Activated CD8-positive, alpha-beta memory T cell treated with anti-CD3 and anti-CD28 coated beads for 24 hours (primary cell): ENCODE measurements at places on chromosomes 5 and 9.
A peak's percentile ranks its signal among the peaks of the same experiment; 100 is the strongest.

DNA sequence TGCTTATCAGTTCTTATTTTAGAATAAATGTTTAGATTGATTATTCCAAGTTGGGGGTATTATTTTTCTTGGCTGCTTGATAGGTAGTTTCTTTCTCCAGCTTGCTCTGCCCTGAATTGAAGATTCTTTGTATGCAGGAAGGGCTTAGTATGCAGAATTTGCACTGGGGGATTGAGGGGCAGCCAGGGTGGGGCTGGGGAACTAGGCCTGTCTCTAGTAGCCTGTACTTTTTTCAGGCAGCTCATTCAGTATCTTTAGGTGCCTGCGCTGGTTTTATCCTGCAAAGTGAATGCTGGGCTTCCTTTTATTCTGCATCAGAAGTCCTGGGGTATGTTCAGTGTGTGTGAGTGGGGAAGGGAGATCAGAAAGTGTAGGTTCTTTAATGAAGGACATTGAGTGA is 228.3 kb upstream of the ELL2 start:
- DNase-seq: no peak

DNA sequence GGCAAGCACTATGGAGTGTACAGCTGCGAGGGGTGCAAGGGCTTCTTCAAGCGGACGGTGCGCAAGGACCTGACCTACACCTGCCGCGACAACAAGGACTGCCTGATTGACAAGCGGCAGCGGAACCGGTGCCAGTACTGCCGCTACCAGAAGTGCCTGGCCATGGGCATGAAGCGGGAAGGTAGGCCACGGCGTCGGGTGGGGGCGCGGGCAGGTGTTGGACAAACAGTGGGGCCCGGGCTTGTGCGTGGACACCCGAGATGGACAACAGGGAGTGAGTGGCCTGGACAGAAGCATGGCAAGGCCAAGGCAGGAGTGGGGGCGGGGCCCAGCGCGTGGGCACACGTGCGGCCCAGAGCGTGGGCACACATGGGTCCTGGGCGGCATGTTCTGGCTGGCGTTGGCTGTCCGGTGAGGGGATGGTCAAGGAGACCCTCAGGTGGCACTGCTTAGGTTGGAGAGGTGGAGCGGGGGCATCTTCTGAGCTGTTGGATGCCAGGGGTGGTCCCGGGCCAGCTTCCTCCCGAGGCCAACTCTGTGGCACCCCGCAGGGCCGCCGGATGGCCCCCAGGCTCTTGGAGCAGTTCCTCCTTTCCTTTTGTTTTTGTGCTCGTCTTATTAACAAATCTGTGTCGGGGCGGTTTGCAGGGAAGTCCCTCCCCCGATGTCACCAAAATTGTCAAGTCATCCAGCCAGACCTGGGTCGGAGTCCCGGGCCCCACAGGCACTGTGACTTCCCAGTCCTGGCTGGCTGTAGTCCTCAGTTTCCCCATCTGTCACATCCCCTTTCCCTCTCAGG is 82.9 kb downstream of the RXRA start:
- DNase-seq: no peak

GRCh38 chr5:66660396-66660795 is 64.2 kb downstream of the MAST4 start:
- no peak for DNase-seq

GRCh38 chr9:36873247-36873875 is 160.7 kb downstream of the PAX5 start:
- DNase-seq: peak; percentile 88

DNA sequence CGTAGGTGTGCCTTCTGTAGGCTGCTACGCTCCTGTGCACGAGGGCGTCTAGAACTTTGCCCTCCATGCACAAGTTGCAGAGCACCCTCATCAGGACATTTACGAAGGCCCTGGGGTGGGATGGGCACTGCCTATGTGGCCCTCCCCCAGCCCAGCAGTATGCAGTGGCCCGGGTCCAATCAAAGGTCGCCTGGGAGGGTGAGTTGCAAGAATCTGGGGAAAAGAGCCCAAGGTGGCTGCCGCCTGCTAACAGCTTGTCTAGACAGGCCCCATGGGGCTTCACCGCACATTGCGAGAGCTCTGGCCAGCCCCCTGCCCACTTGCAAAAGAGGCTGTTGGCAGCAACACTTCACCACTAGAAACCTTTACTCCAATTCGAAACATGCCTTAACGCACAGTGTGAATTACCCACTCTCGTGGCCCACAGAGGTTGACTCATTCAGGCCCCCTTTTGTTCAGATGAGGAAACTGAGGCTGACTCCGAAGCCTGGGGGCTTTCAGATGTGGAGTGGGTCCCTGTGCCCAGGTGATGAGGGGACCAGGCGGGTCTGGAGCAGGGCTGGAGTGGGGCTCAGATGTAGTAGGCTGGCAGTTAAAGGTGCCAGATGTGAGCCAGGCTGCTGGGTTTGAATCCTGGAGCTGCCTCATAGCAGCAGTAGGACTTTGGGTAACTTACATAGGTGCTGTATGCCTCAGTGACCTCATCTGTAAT is 31.8 kb upstream of the IL17B start:
- DNase-seq: no peak

GRCh38 chr9:132500193-132500592 is 82.2 kb upstream of the BARHL1 start:
- DNase-seq: no peak

DNA sequence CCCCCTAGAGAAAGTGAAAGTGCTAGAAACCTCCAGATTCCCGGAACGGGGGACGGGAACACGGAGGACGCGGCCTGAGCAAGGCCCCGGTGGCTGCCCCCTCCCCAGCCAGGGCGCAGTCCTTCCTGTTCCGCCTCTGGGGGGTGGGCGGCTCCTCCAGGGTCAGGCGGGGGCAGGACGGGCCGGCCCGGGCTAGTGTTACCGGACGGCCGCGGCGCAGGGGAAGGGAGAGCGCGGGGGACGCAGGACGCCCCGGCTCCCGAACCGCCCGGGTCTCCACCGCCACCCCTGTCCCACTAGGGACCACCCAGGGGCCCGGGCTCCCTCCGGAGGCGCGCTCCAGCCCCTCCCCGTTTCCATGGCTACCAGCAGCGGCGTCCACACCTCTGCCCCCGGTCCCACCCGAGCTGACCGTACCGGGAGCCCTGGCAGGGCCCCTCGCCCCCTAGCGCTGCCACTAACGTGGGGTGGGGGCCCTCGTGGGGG is 579 bp downstream of the SLC12A7 start:
- peak; percentile 69 for DNase-seq

- DNase-seq: no peak
Measured at GRCh38 chr5:171954721-171955120, 51.7 kb downstream of the FBXW11 start.

GRCh38 chr5:26740182-26740581 is 298.2 kb downstream of the CDH9 start:
- DNase-seq: no peak

DNA sequence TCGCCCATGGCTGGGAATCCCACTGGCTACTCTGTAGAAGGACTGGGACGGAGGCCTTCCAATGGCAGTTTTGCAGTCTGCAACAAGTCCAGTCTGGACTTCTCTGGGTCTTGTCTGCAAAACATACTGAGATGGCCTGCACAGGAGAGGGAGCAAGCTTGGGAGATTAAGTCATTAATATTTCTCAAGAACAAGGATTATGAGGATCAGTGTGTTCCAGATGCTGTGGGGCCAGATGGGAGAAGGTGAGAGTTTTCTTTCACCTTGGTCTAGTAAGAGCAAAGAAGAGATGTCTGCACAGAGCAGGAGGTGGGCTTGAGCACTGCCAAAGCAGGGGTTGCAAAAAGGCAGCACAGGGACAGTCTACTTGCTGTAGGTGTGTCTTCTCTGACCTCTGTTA is at the start of gene PDE6A:
Gene PDE6A, minus strand, starts transcription at position 128 of the 400 bp plus-strand sequence. Its CDS starts 120 bp downstream, at position 8.
- no peak for DNase-seq

- DNase-seq: no peak
Measured at GRCh38 chr5:148729182-148729581, 74.9 kb upstream of the HTR4 start.

GRCh38 chr5:173631478-173631877 is 15.0 kb upstream of the BOD1 start:
- no peak for DNase-seq

GRCh38 chr5:40383749-40384651 is 295.7 kb upstream of the PTGER4 start:
- no peak for DNase-seq

DNA sequence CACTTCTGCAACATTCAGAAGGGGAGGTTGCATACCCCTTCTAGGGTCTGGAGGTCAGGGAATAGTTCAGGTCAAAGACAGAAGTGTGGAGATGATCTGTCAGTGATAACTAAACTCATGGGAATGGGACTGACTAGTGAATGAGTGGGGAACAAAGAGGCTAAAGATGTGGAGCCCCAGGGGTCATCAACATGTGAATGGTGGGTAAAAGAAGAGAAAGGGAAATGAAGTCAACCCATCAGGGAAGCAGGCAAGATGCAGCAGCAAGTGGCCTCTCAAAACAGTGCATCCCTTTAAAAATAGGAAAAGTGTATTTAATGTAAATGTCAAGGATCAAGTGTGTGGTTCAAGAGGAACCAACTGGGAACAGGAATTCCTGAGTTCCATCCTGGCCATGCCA is 69.9 kb downstream of the PLPPR1 start:
- DNase-seq: no peak

GRCh38 chr5:76804266-76804665 is 14.6 kb upstream of the F2RL1 start:
- no peak for DNase-seq

- DNase-seq: no peak
Measured at GRCh38 chr5:65468633-65469032, 13.1 kb downstream of the ADAMTS6 start.

DNA sequence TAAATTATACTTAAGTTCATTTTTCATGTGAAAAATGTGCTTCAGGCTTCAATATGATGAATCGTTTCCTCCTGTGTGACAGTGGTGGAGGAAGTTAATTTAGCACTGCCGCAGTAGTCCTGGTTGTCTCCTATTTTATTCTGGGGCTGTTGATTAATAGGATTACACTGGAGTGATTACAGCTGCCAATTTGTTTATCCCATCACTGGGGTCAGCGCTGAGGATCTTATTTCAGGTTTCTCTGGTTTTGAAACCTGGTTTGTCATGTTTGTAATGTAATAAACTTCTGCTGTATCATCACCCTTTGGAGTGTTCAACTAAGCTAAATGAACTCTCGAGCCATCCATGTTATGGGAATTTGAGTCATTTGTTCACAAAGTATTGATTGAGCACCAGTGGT is 241.7 kb upstream of the KCNN2 start:
- DNase-seq: no peak

DNA sequence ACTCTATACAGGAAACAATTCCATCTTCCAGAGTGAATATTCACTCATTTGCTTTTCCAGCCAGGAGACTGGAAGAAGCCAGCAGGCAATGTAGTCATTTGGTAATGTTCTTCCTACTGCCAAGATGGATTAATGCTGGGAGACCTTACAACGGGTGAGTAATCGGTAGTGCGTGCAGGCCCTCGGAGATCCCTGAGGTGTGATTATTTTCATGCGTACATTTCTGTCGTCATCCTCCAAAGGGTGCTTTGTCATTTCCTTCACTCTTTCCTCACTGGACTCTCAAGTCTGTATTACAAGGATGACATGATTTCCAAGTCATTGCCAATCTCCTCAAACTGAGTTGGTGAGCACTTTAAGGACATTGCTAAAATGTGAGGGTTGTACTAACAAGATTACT is 263.5 kb downstream of the CWC27 start:
- DNase-seq: no peak

DNA sequence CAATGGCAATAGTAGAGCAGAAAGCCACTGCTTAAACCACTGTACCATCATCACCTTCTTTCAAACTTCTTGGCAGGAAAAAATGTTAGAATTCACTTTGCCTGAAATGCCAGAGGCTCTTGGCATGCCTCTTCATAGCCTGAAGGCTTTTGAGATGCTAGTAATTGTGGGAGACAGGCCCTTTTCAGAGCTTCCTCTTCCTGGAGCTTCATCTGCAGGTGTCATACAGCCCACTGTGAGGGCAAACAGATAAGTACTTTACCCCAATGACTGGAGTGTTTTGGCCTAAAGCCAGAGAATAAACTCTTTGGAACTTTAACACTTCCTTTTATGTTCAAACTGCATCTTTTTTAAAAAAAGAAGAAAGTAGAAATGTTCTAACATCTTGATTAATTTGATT is 81.3 kb upstream of the TMEM171 start:
- DNase-seq: no peak

GRCh38 chr5:109929911-109930310 is 240.2 kb downstream of the MAN2A1 start:
- no peak for DNase-seq

DNA sequence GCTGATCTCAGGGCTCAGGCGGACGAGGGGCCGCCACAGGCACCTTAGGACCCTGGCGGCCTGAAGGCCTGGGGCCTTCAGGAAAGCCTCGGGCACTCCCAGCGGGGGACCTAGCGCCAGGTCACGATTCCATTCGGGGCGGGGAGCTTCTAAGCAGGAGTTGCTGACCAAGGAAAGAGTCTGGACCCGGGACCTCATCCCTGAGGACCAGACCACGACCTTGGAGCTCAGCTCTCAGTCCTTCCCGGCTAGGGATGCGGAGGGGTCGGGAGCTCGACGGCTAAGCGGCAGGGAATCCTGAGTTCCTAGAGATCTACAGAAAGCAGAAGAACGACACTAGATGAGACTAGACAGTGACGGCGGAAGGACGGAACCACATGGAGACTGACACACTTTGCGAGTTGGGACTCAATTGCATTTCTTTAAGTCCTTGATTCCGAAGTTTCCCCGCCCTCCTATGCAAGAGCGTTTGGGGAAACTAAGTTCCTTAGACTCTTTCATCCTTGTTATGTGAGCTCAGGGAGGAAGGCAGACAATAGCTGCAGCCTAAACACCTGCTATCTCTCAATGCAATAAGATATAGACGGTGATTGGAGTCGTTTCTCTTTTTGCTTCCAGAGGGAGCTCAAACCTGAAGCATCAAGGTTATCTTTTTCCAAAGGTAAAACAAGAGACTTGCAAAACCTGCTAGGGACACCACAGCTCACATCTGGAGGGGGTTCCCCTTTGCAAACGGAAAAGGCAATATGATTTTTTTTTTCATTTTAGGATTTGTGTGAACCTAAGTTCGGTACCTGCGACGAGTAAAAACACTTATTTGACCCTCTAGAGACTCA is 9.7 kb downstream of the NR2F1-AS1 start:
- DNase-seq: no peak

DNA sequence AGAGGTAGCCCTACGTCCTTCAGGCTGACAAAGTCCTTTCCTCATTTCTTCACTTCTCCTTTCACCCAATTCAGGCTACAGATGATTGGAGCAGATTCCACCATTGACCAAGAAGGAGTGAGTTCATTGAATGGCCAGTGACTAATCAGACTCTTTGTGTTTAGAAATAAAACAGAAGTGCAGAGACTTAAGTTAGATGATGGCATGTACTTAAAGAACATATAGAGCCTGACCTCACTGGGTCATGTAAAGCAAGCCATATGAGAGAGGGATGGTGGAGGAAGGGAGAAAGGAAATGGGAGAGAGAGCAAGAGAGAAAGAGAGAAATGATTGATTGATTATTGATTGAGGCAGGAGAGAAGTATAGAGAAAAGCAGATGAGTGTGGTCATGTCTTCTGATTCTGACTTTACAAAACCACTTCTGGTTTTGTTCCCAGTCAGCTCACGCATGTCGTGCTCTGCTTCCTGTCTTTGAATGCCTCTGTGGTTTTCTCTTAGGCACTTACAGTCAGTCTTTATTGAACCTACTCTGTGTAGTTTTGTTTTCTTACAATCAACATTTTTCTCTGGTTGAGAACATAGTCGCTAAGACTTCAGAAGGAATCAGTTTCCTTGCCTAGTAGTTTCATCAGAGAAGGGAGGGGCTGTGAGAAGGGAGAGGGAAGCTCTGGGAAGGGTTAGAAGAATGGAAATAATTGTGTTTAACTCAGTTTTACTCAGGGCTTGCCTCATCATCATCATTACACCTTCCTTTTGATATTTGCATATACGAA is 149.2 kb upstream of the KLF9 start:
- DNase-seq: no peak

GRCh38 chr9:6226696-6227095 is 11.1 kb downstream of the IL33 start:
- DNase-seq: no peak

- DNase-seq: no peak
Measured at GRCh38 chr5:92616085-92616484, 964.9 kb downstream of the NR2F1-AS1 start.
